Motor neuron (in vitro differentiated cells): ENCODE measurements at places on chromosomes 6 and 20. TPM values are rescaled to one million over a fixed set of nuclear protein-coding genes. Genes with fewer than 3 reads are reported as not detected.

NRN1 gene
- 2.0 and 3.0 TPM in 2 replicates for total RNA-seq

C6orf52 gene
- total RNA-seq: 4.3 and 4.4 TPM in 2 replicates

C6orf47 gene
- 17.0 and 18.1 TPM in 2 replicates for total RNA-seq

MOCS3 gene
- total RNA-seq: 4.6 and 4.7 TPM in 2 replicates
